ENCODE measurements at places on chromosomes 16 and 17.

GRCh38 chr17:4807605-4808377 is 839 bp downstream of the PLD2 start:
- DNase-seq: no peak

- DNase-seq: no peak
Measured at GRCh38 chr17:31393749-31394146, 2.3 kb downstream of the RAB11FIP4 start.

DNA sequence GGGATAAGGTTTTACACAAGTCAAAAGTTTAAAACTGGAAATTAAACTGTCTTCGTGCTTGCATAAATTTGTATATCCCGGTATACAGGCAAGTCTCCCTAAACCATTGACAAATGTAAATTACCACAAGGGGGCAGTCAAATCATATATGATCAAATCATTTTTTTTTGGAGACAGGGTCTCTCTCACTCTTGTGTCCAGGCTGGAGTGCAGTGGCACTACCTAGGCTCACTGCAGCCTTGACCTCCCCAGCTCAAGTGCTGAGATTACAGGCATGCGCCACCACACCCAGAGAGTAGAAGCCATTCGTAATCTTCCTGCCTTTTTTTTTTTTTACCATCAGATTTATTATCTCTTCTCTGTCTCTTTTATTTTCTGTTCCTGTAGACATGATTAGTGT is 18.5 kb downstream of the TOP2A start:
- peak; percentile 32 for DNase-seq

DNA sequence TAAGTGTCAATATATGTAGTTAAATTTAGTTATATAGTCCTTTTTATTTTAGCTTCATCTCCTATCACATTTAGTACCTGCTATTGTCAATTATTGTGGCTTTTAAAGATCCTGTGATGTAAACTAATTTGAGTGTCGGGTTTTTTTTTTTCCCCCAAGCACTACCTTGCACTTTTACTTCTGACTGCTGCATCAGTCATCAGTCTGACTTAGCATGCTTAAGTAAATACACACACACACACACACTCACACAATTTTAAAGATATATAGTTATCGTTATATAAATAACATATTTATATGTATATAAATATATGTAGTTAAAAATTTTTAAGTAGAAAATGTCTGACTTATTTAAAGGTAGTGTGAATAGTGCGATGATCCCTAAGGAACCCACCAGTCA is 127.2 kb downstream of the BCAS3 start:
- no peak for DNase-seq

GRCh38 chr17:27404676-27405075 is 51.6 kb upstream of the KSR1 start:
- no peak for DNase-seq

- no peak for DNase-seq
Measured at GRCh38 chr17:10205549-10206185, 7.3 kb upstream of the GAS7 start.

Measured in GM04504 (cell line).